ENCODE measurements at places on chromosomes 6 and 20.
A peak's percentile ranks its signal among the peaks of the same experiment; 100 is the strongest.

DNA sequence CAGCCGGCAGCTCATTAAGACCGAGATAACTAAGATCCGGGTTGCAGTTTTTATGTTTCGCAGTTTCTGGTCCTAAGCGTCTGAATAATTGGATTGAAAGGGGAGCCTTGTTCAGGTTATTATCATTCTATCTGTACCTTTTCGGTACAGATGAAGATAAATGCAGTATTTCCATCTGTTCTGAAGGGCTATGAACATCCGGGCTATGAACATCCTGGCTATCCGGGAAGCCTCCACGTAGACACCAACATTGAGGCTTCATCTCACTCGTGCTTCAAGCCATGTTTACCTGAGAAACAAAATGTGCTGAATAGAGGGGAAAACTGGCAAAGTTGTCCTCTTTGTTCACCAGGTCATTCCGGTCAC lies 399 bp upstream of the REPS1 start:
- no peak for DNase-seq

DNA sequence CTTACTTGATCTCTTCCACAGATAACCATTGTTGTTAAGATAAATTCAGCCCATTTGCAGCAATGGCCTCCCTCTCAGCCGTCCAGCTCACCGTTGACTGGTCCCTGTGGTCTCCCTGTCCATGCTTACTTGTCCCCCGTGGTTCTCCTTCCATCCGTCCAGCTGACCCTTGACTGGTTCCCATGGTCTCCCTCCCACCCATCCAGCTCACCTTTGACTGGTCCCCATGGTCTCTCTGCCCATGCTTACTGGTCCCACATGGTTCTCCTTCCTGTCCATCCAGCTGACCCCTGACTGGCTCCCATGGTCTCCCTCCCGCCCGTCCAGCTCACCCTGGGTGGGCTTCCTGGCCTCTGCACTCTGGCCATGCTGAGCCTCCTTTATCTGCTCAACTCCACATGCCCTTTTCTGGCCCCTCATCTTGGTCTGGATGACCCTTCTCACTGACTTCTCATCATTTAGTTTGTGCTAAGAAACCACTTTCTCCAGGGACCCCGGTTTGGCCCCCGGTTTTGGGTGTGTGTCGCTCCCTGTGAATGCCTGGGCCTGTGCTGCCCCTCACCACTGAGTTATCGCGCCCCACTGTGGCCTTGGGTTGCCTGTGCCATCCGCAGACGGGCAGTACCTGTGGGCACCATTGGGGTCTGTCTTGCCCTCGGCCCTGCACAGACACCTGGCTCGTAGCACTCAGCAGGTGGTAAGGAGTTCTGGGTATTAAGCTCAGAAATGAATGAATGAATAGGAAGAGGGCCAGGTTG lies 146.4 kb downstream of the ERMARD start:
- DNase-seq, result no peak

- peak; percentile 24 for DNase-seq
Observed at GRCh38 chr6:40997234-40997957, 41.6 kb downstream of the UNC5CL start.

DNA sequence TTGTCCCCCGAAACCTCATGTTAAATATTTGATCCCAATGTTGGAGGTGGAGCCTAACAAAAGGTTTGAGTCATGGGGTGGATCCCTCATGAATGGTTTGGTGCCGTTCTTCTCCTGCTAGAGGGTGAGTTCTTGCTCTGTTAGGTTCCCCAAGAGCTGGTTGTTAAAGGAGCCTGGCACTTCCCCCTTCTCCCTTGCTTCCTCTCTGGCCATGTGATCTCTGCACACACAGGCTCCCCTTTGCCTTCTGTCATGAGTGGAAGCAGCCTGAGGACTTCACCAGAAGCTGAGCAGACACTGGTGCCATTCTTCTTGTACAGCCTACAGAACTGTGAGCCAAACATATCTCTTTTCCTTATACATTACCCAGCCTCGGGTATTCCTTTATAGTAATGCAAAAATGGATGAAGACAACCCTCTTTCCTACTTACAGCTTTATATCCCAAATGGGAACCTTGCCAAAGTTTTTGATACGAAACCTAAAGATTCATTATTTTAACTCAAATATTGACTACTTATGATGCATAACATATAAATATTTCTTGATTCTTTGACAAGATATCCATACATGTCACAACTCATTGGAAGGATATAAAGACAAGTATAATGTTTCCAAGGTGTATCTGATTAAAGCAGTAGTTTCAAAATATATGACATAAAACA lies 61.0 kb downstream of the RNF182 start:
- no peak for DNase-seq

- DNase-seq, result no peak
Observed at GRCh38 chr6:76814496-76815458, 648.5 kb downstream of the HTR1B start.
